ENCODE measurements at places on chromosomes 11 and 22.

DNA sequence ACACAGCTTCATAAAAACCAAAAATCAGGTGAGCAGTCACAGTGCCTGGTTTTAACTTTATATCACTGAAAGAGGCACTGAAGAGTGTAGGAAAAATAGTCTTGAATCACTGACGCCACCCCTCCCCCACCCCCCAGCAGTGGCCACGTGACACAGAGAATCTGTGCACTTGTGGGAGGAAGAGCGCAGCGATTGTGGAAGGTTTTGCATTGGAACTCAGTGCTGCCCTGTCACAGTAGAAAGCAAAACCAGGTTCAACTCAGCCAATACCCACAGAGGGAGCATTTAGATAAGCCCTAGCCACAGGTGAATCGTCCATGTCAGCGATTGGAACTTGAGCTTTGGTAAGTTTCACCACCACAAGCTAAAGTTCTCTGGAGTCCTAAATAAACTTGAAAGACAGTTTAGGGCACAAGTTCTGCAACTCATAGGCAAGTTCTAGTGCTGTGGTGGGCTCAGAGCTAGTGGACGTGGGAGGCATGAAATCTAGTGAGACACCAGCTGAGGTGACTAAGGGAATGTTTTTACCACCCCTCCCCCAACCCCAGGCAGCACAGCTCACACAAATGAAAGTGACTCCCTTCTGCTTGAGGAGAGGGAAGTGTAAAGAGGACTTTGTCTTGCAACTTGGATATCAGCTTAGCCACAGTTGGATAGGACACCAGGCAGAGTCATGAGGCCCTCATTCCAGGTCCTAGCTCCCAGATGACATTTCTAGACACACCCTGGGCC, 13.3 kb downstream of the OR52B2 start:
- no peak for DNase-seq

GRCh38 chr11:17846852-17847453, 112.4 kb downstream of the KCNC1 start:
- DNase-seq = no peak

GRCh38 chr11:122042981-122043380, 73.0 kb downstream of the BLID start:
- DNase-seq = no peak

DNA sequence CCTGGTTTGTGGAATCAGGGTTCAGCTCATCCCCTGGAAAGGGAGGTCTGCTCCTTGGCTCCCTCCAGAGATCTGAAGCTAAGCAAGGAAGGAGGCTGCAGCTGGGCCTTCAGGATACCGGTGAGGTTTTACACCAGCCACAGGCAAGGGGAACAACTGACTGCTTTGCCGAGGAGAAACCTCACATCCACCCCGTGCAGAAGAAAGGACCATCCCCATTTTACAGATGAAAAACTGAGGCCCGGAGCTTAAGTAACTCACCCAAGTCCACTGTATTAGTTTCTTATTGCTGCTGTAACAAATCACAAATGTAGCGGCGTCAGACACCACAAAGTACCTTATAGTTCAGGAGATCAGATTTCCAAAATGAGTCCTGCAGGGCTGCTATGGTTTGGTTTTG, 173.7 kb downstream of the MN1 start:
- no peak for DNase-seq

DNA sequence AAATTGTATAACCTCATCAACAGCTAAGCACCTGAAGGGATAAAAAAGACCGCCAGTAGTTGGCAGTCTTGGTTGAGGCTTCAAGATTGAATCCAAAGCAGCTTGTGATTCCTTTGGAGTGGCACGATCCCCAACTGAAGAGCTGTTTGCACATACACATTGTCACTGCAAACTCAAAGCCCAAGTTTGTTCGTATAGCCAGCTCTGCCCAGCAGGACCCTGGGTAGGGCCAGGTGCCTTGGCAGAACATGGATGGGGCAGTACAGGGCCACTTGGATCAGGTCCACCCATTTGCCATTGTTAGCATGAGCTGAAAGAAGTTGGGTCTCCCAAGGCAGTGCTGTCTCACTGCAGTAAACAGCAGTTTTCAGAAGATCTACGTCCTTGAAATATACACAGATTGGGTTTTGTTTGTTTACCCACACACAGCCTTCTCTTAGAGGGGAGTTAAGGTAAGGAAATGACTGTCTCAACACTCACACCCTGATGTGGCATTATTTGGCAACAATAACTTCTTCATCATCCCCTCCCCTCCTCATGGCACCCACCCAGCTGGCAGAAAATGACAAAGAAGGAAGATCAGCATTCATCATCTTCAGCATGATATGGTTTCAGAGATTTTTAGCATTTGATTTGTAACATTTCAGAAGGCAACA, 132.9 kb downstream of the COMMD9 start:
- no peak for DNase-seq

- no peak for DNase-seq
Observed at GRCh38 chr11:117953024-117953671, 23.9 kb upstream of the TMPRSS13 start.

GRCh38 chr22:41070665-41071331, 21.6 kb upstream of the EP300 start:
- DNase-seq = no peak

- no peak for DNase-seq
Observed at GRCh38 chr11:68946416-68947090, 34.2 kb downstream of the MRGPRD start.

- DNase-seq = no peak
Observed at GRCh38 chr11:74023276-74023675, 14.4 kb upstream of the UCP3 start.

DNA sequence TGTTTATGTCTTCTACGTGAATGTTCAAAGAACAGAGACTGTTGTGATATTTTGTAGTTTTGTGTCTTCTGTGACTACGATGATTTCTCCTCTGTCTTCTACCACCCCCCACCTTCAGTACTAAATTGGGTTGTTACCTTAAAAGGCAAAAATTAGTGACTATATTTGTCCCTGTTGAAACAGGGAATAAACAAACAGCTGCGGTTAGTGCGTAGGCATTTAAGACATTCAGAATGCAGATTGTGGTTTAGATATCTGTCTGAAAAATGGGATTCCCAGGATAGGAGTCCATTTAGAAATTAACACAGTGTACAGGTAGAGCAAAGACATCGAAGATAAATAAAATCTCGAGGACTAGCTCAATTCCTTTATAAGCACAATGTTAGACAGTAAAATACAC, 15.6 kb upstream of the ARHGAP42 start:
- DNase-seq = no peak

- no peak for DNase-seq
Observed at GRCh38 chr22:50363166-50363802, 20.2 kb downstream of the PPP6R2 start.

DNA sequence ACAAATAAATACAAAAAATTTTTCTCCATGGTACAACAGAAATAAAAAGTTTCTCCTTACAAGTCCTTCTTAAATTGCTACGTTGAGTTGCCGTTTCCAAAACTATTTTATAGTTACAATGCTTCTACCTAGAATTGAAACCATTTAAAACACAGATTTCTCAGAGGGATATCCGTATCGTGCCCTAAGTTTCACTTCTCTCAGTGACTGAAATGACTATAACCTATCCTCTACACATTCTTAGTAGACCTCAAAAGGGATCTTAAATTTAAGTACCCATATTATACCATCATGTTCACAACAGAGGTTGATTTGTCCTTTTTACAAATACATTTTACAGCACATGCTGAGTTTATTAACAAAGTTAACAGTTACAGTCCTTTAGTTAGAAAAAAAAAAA, 44.1 kb downstream of the USP28 start:
- no peak for DNase-seq

- DNase-seq = no peak
Observed at GRCh38 chr11:36684840-36685801, 87.1 kb upstream of the RAG2 start.

DNA sequence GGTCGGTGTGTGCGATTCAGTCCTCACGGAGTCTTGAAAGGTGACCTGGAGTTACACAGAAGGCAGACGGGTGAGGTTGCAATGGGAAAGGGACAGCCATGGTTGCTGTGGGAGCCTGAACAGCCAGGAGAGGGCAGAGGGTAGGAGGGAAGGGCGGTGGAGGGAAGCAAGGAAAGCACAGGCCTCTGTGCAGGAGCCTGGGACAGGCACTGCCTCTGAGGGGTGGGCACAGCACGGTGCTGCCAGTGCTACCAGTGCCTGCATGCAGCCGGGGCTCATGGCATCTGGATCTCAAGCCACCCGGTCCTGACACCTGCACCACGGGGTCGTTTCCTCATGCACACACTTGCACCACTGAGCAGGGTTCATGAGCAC, 401.0 kb downstream of the TBC1D22A start:
- no peak for DNase-seq

GRCh38 chr11:129866311-129866710, 29.1 kb downstream of the NFRKB start:
- no peak for DNase-seq

GRCh38 chr22:22030493-22031182, 48.1 kb upstream of the TOP3B start:
- no peak for DNase-seq

DNA sequence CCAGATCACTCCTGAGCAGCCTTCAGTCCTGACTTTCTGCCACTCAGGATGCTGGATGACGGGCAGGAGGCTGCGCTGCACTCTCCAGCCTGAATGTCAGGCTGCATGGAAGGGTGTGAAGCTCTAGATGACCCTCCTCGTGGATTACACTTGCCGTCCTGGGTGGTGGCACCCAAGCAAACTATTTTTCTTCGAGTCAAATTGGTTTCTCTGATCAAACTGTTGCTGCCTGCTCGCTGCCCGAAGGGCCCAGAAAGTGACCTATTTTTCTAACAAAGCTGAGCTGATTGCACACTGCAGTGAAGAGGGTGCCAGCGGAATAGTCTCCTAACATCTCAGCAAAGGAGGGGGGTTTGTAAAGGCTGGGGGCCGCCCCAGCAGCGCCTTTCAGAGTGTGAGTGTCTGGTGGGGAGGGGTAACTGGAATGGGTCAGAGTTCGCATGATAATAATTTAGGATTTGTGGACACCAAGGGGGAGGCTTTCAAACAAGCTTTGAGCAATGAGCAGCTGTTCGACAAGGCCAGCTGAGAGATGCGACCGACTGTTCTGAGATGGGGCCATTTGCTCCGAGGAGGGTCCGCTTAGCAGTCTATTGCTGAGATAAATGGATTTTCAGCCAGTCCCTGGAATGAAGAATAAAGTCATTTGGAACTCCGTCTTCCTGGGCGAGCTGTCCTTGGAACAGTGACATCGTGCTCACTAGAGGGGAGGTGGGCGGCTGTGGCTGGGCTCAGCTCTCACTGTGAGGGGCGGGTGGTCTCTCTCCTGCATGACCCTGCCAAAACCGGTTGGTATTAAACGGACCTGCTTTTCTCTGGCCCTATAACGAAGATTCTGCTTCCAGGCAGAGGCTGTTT, 537.6 kb downstream of the BRD1 start:
- no peak for DNase-seq

- DNase-seq = no peak
Observed at GRCh38 chr11:113684496-113684895, 21.6 kb downstream of the TMPRSS5 start.

DNA sequence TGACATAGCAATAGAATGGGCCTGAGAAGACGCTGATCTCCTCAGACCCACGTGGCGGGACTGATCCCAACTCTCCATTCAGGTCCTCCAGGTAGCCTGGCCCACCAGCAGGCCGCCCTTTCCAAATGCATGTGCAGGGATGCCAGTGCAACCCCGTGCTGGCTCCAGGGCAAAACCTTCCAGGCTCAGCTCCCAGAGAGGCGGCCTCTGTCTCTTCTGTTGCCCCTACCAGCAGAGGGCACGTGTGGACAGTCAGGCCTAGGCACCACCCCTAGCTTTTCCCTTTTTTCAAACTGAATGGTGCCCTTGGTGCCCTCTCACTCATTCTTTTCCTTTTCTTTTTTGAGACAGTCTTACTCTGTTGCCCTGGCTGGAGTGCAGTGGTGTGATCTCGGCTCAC, 121.7 kb downstream of the OSBP2 start:
- DNase-seq = no peak

DNA sequence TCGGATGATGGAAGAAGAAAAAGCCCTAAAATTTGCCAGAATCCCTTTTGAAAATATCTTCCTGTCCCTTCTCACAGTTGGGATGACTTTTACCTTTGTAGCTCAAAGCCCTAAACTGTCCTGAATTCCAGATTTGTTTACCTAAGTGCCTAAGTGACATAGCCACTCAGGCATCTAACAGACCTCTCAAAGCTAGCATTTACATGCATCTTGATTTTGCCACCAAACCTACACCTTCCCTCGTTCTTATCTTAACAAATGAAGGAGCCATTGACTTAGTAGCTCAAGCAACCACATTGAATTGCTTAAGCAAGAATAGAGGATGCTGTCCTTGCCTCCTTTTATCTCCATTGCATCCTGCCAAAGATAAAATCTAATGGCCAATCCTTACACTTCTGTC, 198.4 kb upstream of the NTM start:
- DNase-seq = no peak

GRCh38 chr11:117239295-117239694, 6.8 kb downstream of the RNF214 start:
- DNase-seq = no peak

- DNase-seq = no peak
Observed at GRCh38 chr11:8838248-8838647, 72.7 kb upstream of the AKIP1 start.

- DNase-seq = no peak
Observed at GRCh38 chr22:46349681-46350080, 14.2 kb downstream of the TRMU start.

GRCh38 chr22:33302049-33302545, 243.9 kb upstream of the SYN3 start:
- DNase-seq = peak; percentile 59

GRCh38 chr22:20946080-20946986, 20.7 kb upstream of the AIFM3 start:
- DNase-seq = no peak

- no peak for DNase-seq
Observed at GRCh38 chr22:28670161-28670560, 9.5 kb downstream of the TTC28 start.

GRCh38 chr22:27238935-27239510, 562.5 kb downstream of the MN1 start:
- DNase-seq = no peak

GRCh38 chr22:44219101-44219870, 38.6 kb downstream of the PARVG start:
- no peak for DNase-seq

- DNase-seq = no peak
Observed at GRCh38 chr11:81916451-81916850, 817.2 kb downstream of the FAM181B start.
